ENCODE measurements at places on chromosomes 1 and 21.

GRCh38 chr1:44828841-44829440 is 14.1 kb downstream of the PTCH2 start:
- DNase-seq = no peak

- DNase-seq = no peak
These were observed 65.8 kb downstream of the LYPLAL1 start for GRCh38 chr1:219239518-219239917.

DNA sequence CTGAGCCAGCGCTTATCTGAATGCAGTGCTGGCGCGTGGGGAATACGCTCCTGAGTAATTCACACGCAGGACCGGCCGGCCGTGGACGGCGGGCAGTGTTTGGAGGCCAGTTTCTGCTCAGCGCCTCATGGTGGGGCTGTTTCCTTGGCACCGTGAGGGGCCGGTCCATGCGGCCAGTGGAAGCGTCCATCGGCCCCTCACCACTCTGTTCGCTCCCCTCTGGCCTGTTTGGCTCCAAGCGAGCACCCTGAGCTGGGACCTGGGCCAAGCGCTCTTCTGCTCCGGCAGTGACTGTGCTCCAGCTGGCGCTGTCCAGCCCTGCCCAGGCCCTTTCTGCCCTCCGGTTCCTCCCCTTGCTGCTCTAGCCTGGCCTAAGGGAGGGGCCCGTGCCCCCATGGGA is 16.3 kb upstream of the PLCH2 start:
- peak; percentile 44 for DNase-seq

GRCh38 chr1:178310685-178311105 is 186.1 kb downstream of the CLEC20A start:
- DNase-seq = peak; percentile 79

DNA sequence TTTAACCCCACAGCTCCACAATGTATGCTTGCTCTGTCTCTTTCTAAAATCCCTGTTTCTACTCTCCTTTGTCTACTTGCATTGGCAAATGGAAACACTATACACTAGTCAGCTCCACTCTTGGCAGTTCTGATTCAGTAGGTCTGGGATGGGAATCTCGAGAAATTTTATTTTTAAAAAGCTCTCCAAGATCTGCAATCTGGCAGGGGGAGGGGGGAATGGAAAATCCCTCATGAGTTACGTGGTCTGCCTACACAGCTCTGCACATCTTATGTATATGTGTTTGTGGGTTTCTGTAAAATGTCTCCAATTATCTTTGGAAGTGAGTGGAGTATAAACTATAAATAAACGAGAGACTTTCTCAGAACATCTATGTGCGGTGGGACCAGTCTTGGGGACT is 9.9 kb upstream of the GALNT2 start:
- DNase-seq = no peak

DNA sequence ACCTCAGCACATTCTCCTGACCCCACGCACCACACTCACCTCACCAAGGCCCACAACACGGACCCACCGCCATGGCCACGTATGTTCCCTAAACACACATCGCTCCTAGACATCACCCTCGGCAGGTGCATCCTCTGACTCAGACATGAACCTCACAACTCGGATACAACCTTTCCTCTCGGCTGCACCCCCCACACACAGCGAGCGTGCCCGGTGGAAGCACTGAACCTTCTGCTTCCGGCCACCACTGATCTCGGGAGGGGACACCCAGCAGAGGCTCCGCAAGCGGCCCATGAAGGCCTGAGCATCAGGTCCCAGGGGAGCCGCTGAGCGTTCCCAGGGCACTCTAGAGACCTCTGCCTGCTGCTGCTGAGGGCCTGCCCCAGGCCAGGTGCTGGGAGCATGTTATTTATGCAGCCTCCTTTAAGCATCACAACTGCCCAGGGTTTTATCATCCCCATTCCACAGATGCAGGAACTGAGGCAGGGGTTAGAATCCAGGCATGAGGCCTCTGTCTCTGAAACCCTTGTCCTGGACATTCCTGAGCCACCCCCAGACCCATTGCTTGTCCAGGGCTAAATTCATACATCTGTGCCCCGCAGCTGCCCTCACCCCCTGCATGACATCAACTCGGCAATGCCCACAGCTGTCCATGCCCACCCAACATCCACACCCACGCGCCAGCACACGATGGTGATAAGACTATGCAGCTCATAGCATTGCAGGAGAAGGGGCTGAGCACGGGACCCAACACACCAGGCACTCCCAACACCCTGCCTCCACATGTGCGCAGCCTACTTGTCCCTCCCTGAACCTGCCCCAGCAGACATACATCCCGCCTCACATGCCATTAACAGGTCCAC is 27.0 kb downstream of the SDC3 start:
- DNase-seq = no peak

DNA sequence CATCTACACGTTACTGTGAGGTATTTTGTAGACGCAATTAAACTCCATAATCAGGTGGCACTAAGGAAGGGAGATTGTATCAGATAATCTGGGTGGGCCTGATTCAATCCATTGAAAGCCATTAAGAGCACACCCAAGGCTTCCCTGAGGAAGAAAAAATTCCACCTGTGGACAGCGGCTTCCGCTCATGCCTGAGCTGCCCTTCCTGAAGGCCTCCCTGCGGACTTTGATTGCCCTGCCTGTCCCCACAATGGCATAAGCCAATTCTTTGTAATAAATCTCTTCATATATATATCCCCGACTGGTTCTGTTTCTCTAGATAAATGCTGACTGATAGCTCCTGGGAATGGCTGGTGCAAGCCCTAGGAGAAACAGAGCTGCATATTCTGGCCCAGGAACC is 138.3 kb downstream of the TGFBR3 start:
- no peak for DNase-seq

DNA sequence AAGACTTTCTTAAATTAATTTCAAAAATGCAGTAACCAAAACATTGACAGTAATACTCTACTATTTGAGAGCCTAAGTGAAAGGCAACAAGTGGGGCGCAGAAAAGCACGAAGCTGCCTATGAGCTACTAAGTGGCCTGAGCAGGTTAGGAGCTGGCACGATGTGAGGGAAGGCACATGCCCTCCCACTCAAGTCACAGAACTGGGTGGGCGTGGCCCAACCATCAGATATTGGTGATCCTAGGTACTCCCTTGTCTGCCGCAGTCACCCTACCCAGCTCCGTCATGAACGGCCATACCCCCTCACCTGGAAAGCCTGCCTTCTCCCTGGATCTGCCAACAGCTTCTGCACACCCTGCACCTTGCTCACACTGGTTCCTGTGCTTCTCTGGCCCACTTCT is 40.8 kb downstream of the SSBP3 start:
- no peak for DNase-seq

DNA sequence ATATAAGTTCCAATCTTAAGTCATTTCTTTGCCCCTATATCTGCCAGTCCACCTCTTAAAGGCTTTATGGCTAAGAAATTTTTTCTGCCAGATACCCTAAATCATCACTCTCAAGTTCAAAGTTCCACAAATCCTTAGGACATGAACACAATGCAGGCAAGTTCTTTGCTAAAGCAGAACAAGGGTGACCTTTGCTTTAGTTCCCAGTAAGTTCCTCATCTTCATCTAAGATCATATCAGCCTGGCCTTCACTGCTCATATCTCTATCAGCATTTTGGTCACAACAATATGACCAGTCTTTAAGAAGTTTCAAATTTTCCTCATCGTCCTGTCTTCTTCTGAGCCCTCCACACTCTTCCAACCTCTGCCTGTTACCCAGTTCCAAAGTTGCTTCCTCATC is 402.2 kb upstream of the RUNX1 start:
- DNase-seq = no peak

- no peak for DNase-seq
These were observed 532.8 kb downstream of the MATN1 start for GRCh38 chr1:30190511-30191153.

DNA sequence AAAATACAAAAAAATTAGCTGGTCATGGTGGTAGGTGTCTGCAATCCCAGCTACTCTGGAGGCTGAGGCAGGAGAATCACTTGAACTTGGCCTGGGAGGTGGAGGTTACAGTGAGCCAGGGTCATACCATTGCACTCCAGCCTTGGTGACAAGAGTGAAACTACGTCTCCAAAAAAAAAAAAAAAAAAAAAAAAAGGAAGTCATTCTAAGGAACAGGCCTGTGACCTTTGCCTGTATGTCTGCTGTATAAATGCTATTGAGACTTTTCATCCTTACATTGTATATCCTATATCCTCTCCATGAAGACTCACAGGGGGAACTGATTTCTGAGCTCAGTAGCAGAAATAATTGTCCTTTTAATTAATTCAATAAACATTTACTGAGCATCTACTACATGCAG is 7.5 kb upstream of the CTPS1 start:
- DNase-seq = no peak

- DNase-seq = peak; percentile 37
These were observed at the start of gene S100A14 for GRCh38 chr1:153616144-153616916. Gene S100A14 (minus strand): TSS chr1:153616325. CDS start chr1:153615858, 467 bp downstream.

DNA sequence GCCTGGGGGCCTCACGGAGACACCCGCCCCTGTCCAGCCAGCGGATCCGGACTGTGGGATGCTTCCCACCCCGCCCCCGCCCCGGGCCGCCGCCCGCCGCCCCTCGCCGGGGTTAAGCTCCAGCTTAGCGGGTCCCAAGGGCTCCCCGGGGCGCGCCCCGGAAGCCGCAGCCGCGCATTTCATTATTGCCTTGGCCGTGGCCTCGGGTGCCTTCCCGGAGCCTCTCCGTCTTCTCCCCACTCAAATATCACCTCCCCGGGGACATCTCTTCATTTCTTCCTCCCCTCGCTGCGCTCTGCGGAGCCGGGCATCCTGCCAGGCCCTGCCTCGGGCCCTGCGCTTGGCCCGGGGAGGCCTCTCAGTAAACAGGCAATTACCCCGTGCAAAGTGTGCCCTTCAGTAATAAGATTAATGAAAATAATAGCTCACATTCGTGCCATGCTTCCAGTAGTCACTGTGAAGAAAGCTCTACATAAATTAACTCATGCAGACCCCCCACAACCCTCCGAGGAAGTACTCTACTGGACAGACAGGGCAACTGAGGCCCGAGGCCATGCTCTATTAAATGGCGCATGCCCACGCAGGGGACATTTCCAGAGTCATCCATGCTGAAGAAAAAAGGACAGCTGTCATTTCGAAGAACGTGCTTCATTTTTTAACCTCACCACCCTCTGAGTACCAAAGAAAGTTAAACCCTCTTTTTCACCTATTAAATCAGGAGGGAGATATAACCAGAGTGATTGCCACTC is 49.9 kb upstream of the LAPTM5 start:
- peak; percentile 49 for DNase-seq

DNA sequence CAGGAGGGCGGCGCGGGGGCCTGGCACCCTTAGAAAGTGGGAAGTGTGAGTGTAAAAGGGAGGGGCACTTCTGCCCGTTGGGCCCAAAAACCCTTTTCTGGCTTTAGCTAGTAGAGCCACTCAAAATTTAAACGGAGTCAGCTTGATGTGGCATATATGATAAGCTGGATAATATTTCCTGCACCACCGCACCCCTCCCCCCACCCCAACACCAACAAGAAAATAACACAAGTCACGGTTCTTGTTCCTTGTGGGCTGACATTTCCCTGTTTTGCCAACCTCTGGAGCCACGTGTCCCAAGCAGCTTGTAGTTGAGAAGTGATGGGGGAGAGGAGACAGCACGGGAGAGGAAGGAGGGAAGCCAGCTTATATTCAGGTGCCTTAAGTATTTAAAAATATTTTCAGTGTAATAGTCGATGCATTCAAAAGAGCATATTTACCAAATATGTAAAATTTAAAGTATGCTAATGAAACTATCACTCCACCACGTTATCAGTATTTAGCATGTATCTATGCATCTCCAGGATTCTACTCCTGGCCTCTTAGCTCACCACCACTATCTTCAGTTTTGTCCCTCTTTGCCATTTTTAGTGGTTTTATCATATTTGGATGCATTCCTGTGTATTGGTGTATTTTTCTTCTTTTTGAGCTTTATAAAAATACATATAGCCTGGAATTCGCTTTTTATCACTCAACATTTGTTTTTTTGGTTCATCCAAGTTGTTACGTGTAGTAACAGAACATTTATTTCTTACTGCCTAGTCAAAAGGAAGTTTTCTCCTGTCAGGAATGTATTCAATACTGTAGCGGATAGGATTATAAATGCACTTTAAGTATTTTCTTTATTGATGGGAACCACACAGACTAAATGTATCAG is 773 bp upstream of the DDX59 start:
- DNase-seq = no peak

DNA sequence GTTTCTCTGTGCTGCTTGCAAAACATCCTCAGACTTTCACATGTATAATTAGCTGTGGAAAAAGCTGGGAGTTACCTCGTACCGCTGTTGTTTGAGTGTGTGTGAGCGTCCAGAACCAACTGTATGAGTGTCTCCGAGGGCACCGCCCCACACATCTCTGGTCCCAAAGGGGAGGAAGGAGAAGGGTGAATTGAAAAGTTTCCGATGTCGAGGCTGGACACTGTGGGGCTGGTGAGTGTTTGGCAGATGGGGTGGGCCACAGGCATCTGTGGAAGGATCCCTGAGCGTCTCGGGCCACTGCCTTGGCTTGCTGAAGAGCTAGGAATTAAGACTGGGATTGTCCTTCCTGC is 1.2 kb downstream of the ATP2B4 start:
- peak; percentile 75 for DNase-seq

- DNase-seq = no peak
These were observed 8.2 kb downstream of the CEP170 start for GRCh38 chr1:243246916-243247315.

DNA sequence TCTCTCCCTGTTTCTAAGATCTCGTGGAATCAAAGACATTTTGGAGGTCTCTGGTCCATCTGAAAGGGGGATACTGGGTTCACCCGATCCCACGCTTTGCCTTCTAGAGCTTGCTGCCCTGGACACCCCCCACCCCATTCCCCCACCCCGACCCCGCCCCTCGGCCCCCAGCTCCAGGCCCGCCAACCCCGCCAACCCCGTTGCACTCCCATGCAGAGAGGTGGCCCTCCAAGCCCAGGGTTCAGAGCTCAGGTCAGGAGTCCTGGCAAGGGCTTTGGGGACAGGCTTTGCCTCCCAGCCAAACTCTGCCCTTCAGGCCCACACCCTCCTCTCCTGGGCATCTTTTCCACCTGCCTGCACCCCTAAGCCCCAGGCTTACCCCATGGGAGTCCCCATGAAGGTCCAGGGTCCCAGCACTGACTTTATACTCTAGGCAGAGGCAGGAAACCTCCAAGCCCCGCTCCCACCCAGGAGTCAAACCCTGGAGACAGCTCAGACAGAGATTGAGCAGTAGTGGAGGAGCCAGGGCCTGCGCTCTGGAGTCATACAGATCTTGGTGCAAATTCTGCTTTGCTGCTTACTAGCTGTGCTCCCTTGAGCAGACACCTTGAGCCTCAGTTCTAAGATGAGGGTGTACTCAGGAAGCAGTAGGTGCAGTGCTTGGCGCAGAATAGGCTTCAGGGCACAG is 155.9 kb downstream of the FOXD2 start:
- no peak for DNase-seq

Data from umbilical cord (tissue), 2 donors.